ENCODE measurements at places on chromosomes 4 and X.
A peak's percentile ranks its signal among the peaks of the same experiment; 100 is the strongest.

GRCh38 chrX:69165087-69165651 lies at the start of gene PJA1:
TSS of gene PJA1 (minus strand) at chrX:69165453. CDS start at chrX:69163073, 2,380 bp downstream.
- peak; percentile 75 for DNase-seq

DNA sequence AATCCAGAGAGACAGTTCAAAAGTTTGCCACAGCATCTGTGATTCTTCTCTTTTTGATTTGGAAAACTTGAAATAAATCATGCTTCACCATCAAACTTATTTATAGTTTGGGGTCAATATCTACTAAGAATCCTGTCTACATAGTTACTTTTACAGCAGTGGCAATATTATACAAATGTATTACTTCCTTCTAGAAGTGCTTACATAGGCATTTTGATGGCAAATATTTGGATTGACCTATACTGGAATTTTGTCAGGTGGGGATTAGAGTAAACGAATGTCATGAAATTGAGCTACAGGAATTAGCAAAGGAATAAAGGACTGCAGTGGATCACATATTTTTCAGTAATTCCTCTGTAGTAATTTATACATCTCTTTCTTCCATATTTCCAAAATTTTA lies 1885.5 kb upstream of the ADGRL3 start:
- no peak for DNase-seq

DNA sequence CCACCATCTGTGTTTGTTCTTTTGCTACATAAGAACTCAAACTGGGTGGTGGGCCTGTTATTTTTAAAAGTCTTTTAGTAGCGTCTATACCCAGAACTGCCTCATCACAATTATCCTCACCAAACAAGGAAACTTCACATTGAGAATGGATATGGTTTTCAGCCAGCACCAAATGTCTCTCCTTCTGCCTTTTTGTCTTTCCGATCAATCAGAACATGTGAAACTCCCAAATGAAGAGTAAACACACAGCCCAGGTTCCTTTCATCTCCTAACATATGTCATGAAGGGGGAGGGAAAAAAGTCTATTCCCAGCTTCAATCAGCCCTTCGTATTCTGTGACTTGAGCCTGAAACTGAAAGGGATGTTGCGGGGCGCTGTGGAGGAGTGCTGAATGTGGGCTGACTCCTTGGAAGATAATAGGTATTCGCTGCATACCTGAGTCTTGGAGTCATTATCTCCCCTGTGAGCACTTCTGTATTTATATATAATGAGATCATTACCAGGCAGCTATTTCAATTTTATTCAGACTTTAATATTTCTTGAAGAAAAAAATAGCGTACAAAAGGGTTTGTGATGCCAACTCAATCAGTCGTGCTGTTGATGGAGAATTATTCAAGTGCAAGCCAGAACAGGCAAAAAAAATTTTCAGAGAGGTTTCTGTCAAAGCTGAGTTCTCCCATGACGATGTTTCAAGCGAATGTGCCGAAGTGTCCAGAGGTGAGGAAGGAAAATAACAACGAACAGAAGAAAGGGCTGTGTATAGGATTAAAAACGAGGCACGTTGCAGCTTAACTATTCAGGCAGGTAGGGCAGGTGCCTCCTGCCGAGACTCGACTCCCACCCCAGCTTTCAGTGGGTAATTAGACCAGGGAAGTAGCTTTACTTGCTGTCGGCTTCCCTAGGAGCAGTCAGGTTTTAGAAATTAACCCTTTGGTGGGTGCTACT lies 163.9 kb upstream of the NOCT start:
- DNase-seq = peak; percentile 69

GRCh38 chr4:130186931-130187330 lies 1091.0 kb downstream of the C4orf33 start:
- peak; percentile 90 for DNase-seq

DNA sequence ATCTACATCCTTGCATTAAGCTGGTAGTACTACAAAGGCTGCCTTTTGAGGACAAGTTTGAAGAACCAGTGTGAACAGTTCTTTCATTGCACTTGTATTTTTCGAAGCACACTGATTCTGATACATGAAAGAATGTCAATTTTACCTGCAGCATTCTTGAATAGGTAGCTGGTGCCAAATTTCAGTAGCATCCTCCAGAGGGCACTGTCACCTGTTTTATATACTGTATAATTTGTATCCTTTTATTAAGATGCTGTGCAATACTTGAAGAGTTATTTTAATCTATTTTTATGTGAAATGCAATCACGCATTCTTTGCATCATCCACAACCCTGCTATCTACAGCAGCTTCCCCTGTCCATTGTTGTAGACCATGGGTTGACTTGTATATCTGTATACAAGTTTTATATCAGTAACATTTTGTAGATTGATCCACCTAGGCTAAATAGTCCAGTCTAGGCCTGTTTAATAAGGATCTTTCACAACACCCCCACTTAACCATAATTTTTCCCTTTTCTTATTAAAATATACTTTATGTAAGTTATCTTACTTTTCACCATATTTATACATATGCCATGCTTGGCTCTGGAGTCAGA lies 325.7 kb downstream of the PCDH7 start:
- DNase-seq = peak; percentile 20

GRCh38 chrX:154030266-154030665 lies 10.6 kb upstream of the IRAK1 start:
- no peak for DNase-seq

GRCh38 chr4:145679520-145679919 lies 426 bp upstream of the C4orf51 start:
- DNase-seq = peak; percentile 66

GRCh38 chrX:71256856-71257255 lies 2.9 kb upstream of the ZMYM3 start:
- DNase-seq = no peak

GRCh38 chr4:79679859-79680258 lies 271.8 kb upstream of the GK2 start:
- DNase-seq = no peak

DNA sequence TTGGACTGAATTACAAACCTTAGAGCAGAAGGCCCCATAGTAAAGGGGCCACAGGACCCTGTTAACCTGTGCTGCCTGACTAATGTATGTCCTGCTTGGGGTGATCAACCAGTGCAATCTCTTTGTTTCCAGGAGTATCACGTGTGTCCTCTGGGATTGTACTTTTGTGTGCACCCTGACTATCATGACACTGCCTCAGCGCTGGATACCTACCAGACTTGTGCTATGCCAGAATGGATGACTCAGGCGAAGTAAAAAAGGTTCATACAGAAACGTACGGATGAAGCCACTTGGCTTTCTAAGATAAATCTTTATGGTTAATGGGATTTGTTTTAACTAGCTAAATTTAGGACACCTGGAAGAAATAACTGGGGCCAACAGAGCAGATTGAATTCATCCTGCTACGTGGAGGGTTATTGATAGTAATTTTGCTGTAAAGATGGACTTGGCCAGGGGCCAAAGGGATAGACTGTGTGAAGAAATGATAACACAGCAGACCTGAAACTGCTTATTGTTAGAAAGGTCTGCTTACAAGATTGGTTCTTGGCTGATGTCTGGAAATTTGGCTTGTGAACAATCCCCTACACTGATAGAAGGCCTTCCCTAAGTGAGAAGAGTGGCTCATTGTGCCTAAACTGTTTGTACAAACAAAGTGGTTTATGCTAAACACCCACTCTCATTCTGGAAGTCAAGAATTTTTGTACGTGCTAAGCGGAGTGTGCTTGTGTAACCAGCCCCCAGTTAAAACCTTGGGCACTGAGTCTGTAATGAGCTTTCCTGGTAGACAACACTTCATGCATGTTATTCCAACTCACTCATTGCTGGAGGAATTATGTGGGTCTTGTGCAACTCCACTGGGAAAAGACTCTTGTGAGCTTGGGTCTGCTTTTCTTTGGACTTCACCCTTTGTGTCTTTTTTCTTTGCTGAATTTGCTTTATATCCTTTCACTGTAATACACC lies 750.5 kb upstream of the HTR2C start:
- DNase-seq = no peak

GRCh38 chrX:1384658-1385252 lies 7.2 kb downstream of the SLC25A6 start:
- DNase-seq = no peak

- no peak for DNase-seq
Observed at GRCh38 chrX:136495043-136495442, 2.3 kb upstream of the HTATSF1 start.

DNA sequence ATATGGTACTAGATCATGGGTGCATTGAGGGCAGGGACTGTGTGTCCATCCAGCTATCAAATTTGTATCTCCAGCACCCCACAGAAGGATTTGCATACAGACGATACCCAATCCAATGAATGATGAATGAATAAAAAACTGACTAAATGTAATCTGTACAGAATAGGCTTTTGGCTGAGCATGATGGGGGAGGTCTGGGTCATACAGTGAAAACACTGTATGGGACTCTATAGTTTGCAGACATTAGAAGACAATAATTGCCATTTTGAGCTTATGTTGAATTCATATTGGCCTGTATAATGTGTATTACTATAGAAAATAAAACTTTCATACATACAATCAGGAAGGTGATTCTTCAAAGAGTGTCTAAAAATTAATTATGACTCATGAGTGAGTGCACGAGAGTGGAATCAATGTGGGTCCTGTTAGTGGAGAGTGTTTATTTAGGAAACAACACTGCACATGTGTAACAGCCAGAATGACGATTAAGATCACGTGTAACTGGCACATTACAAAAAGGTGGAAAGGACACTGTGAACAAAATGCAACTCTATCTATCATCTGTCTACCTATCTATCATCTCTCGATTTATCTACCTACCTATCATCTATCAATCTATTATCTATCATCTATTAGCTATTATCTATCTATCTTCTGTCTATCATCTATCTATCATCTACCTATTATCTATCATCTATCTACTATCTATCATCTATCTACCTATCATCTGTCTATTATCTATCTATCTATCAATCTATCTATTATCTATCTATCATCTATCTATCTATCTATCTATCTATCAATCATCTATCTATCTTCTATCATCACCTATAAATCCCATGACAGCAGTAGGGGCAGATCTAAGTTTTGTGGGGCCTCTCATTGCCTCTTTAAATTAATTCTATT lies 201.3 kb downstream of the PTTG2 start:
- DNase-seq = no peak

GRCh38 chr4:177791188-177791587 lies 349.0 kb upstream of the AGA start:
- DNase-seq = no peak

DNA sequence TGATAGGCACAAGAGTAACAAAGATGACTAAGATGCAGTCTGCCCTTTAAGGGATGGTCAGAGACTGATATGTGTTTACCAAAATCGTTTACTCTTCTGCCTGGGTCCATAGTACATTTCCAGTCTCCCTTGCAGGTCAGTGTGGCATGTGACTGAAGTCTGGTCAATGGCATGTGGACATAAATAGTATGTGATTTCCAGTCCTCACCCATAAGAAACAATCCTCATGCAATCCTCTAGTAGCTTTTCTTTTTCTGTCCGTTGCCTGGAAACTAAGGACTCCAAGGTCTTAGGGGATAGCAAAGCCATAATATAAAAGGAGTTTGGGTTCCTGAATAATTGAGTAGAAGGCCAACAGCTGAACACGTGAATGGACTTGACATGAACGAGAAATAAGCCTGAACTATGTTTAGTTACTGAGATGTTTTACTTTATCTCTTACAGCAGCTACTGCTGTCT lies 1.1 kb downstream of the SLC9B2 start:
- DNase-seq = no peak

DNA sequence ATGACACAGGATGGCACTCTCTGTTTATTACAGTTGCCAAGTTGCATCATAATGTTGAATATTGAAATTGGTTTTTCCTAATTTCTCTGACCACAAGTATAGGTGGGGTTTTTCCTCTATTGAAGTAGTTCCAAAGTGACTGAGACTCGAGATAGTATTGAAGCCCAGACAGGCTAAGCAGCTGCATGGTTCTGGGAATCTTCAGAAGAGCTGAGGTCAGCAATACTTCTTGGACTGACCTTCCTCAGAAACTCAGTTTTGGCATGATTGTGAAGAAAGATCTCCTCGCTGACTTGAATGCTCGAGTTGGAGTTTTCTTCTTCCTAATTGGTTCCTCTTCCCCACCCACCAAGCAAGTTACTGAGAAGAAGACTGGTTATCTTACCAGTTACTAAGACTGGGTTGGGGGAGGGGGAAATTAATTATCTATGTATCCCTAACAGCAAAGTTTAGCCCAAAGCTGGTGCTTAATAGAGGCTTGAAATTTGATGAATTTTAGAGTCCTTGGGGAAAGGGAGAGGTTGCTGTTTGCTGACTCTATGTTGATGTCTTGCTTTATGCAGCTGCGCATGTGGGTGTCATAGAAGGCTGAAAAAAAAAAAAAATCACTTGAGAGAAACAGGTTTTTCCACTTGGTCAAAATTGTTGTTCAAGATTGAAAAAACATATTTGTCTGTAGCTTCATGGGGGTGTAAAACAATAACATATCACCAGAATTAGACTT lies 91.1 kb downstream of the P2RY10 start:
- DNase-seq = no peak

GRCh38 chrX:38060331-38060878 lies 54.1 kb downstream of the SYTL5 start:
- no peak for DNase-seq

GRCh38 chr4:165583341-165583740 lies 204.5 kb downstream of the CPE start:
- no peak for DNase-seq

DNA sequence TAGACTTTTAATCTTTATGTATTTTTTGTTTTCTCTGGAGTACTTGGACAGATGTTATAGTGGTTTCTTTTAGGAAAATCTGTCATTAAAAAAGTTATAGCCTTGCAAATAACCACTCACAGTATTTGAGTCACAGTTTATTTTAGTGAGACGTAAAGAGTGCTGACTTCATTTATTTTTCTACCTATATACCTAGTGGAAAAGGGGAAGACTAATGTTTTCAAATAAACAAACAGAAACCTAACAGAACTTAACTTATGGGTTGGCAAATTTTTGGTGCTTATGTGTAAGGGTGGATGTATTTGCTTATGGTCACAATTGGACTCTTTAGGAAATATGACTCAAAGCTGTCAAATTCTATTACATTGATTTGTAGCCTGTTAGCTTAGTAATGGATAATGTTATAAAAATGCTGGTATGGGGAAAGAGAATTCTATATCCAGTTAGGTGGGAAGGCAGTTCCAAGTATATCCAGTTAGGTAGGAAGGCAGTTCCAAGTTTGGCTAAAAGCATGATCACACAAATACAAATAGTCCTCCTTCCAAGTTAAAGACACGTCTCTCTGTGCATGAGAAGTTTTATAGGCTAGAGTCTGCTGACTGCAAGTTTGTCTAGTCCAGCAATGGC lies 61.9 kb downstream of the SLC9A6 start:
- DNase-seq = no peak

GRCh38 chrX:39322496-39322895 lies 521.2 kb downstream of the MID1IP1 start:
- no peak for DNase-seq

GRCh38 chr4:107599841-107600240 lies 120.2 kb downstream of the PAPSS1 start:
- DNase-seq = no peak

DNA sequence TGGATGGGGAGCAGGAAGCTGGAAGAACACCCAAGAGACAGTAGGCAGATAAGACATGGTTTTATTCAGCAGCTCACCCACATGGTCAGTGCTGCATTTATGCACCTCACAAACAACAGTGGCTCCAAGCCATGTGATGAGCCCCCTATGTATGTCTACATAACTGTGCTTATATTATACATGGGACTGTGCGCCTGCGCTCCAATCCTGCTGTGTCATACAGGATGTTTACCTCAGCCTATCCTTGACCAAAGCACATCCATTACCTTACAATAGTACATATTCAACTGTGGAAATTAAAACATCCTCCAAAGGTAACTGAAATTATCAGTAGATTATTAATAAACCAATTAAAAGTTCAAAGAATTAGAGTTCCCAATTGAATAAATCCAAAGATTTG lies 44.1 kb upstream of the SGMS2 start:
- no peak for DNase-seq

- no peak for DNase-seq
Observed at GRCh38 chrX:66751136-66751782, 112.4 kb upstream of the EDA2R start.

Measured in NCI-H1105 treated with DMSO at 0.1 percent for 48 hours (cell line).